ENCODE measurements at places on chromosomes 3 and 15.

- no peak for DNase-seq
- no peaks in the 10 kb centered on the region for H3K27me3 ChIP-seq
- no peaks in the 10 kb centered on the region for H3K36me3 ChIP-seq
- H3K4me1 ChIP-seq = no peaks in the 10 kb centered on the region
- H3K4me3 ChIP-seq = no peak overlapping the region
Observed at GRCh38 chr3:24854748-24855147, 360.1 kb upstream of the THRB start.

GRCh38 chr3:3196148-3196861 is 16.8 kb upstream of the CRBN start:
- no peaks in the 10 kb centered on the region for H3K4me1 ChIP-seq
- H3K27me3 ChIP-seq = no peaks in the 10 kb centered on the region
- DNase-seq = no peak
- H3K4me3 ChIP-seq = no peak overlapping the region
- H3K27ac ChIP-seq = no peak overlapping the region
- no peaks in the 10 kb centered on the region for H3K36me3 ChIP-seq

DNA sequence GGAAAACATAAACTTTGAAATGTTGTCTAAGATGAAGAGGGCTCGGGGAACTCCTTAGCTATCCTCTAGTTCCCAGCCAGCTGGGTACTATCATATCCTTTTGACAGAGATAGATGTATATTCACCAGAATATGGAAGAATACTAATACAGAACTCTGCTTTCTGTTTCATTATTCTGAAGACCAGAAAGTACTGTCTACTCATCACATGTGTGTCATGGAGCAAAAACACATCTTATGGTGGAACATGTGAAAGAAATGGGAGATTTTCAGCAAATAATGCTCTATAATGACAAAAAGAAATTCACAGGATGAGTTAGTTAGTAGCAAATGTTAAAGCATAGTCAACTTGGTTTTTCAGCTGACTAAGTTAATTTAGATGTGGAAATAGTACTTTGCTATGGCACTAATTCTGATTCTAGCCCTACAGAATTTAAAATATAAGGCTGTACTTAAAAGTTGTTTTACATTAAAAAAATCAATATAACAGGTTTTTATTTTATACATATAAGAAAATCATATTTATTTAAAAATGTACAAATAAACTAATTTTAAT is 16.5 kb downstream of the ISL2 start:
- peaks cover 4% of the 10 kb centered on the region for H3K27me3 ChIP-seq
- H3K4me1 ChIP-seq = no peaks in the 10 kb centered on the region
- H3K4me3 ChIP-seq = no peak overlapping the region
- H3K36me3 ChIP-seq = no peaks in the 10 kb centered on the region

- DNase-seq = no peak
- H3K27me3 ChIP-seq = no peaks in the 10 kb centered on the region
- peak overlapping the region; percentile 93 for H3K4me3 ChIP-seq
- H3K4me1 ChIP-seq = no peaks in the 10 kb centered on the region
- H3K27ac ChIP-seq = peak overlapping the region; percentile 98
- no peaks in the 10 kb centered on the region for H3K36me3 ChIP-seq
Observed at GRCh38 chr15:65183865-65184159, 1.3 kb downstream of the CLPX start.

DNA sequence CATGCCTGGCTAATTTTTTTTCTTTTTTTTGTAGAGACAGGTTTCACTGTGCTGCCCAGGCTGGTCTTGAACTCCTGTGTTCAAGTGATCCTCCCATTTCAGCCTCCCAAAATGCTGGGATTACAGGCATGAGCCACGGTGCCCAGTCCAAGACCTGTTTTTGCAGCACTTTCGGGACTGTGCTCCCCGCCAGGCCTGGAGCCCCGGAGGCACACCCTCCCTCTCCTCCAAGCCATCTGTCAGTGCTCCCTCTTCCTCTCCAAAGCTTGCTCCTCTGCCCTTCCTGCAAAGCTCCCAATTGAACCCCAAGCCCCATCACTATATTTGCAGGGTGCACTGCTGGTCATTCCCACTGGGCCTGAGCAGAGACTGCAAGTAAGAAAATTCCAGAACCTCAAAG is 98.1 kb downstream of the CORO2B start:
- H3K27me3 ChIP-seq = peaks cover 3% of the 10 kb centered on the region
- no peaks in the 10 kb centered on the region for H3K4me1 ChIP-seq
- H3K36me3 ChIP-seq = no peaks in the 10 kb centered on the region
- no peak overlapping the region for H3K27ac ChIP-seq

- H3K27ac ChIP-seq = no peak overlapping the region
- H3K27me3 ChIP-seq = no peaks in the 10 kb centered on the region
- H3K4me1 ChIP-seq = no peaks in the 10 kb centered on the region
- no peak overlapping the region for H3K4me3 ChIP-seq
- no peaks in the 10 kb centered on the region for H3K36me3 ChIP-seq
Observed at GRCh38 chr15:29364426-29365078, 94.9 kb upstream of the NSMCE3 start.
